Neural crest cell (in vitro differentiated cells): ENCODE measurements at places on chromosomes 7 and 10.

GRCh38 chr7:114923403-114923713 lies 1.5 kb downstream of the MDFIC start:
- DNase-seq = no peak

GRCh38 chr10:82813856-82814255 lies 938.9 kb downstream of the NRG3 start:
- DNase-seq = no peak

- DNase-seq = no peak
Observed at GRCh38 chr7:116231949-116232348, 21.6 kb downstream of the TES start.

GRCh38 chr10:99487125-99487807 lies 45.5 kb upstream of the NKX2-3 start:
- DNase-seq = no peak

- DNase-seq = no peak
Observed at GRCh38 chr10:12391206-12391605, 41.9 kb downstream of the CAMK1D start.

- no peak for DNase-seq
Observed at GRCh38 chr7:132996581-132997242, 85.2 kb downstream of the CHCHD3 start.

DNA sequence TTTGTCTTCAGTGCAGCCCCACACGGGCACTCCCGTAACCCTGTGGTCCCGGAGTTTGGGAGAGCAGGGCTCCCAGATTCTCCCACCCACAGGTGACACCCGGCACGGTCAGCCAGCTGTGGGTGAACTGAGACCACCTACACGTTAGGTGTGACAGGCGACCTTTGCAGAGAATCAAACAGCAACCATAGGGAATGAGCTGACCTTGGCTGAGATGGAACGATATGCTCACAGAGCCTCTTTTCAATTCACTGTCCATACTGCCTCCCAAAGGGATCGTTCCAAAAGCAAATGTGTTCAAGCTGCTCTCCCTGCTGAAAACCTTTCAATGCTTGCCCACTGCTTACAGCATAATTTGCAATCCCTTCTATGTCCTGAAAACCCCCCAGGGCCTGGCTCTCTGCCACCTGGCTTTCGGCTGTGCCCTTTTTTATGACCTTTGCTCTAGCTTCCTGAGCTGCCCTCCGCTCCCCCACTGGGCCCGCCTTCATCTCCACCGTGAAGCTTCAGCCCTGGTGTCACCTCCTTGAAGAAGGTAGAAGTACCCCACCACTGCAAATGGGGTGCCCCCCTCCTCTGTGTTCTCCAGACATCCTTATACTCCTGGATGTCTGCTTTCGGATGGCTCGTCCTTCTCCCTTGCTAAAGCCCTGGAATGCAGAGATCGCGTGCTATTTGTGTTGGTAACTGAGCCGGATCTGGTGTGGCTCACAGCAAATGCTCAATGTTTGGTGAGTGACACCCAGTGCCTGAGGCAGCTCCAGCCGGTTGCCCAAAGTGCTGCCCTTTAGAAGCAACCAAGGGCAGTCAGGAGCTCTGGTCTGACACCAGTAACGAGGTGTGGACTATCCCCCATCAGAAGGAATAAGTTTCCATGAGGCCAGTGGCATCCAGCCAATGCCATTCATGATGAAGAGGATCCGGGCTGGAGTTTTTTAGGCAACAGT lies 90.4 kb downstream of the KIAA1549 start:
- DNase-seq = no peak

DNA sequence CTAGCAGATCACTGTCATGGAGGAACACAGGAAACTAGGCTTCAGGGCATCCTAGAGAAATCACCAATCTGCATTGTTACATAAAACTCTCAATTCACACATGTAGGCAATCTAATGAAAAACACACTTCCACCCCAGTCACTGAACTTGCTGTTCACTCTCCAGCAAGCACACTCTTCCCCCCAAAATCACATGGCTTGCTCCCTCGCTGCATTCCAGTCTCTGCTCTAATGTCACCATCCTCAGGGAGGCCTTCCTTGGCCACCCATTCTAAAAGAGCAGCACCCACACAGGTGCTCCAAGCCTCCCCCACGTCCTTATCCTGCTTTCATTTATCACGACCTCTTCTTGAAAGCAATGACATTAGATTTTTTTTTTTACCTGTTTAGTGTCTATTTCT lies 19.6 kb downstream of the CUL2 start:
- no peak for DNase-seq

GRCh38 chr10:98168147-98168546 lies 33.7 kb downstream of the R3HCC1L start:
- DNase-seq = no peak

- no peak for DNase-seq
Observed at GRCh38 chr7:967361-968082, 7.8 kb downstream of the COX19 start.
